Mammary epithelial cell (primary cell): ENCODE measurements at places on chromosomes 13 and 19.

- peak; percentile 48 for DNase-seq
Measured at GRCh38 chr13:75458696-75459422, 23.1 kb downstream of the TBC1D4 start.

- DNase-seq, result no peak
Measured at GRCh38 chr13:37295071-37295470, 189.6 kb upstream of the CSNK1A1L start.

- peak; percentile 40 for DNase-seq
Measured at GRCh38 chr19:16778796-16779411, 50.3 kb upstream of the SIN3B start.

- DNase-seq, result no peak
Measured at GRCh38 chr13:47133011-47133445, 236.2 kb upstream of the HTR2A start.

GRCh38 chr13:19984430-19985218, 26.1 kb downstream of the ZMYM2 start:
- peak; percentile 7 for DNase-seq

GRCh38 chr13:95880331-95880730, 172.9 kb downstream of the UGGT2 start:
- no peak for DNase-seq

DNA sequence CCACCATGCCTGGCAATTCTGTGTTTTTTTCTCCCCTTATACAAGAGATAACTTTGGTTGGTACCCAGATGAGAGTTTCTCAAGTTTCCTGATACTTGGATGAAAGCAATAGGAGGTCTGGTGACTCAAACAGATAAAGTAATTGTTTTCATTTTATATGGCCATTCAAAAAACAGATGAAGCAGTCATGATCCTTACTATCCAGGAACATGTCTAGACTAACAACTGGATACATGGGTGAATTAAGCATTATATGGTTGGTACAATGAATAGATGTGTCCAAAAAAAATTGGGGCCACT, 8.5 kb downstream of the ZNF430 start:
- DNase-seq, result peak; percentile 12

GRCh38 chr19:16078759-16079707, 2.7 kb downstream of the TPM4 start:
- DNase-seq, result peak; percentile 94

GRCh38 chr19:45763691-45764294, 5.3 kb downstream of the SIX5 start:
- no peak for DNase-seq

DNA sequence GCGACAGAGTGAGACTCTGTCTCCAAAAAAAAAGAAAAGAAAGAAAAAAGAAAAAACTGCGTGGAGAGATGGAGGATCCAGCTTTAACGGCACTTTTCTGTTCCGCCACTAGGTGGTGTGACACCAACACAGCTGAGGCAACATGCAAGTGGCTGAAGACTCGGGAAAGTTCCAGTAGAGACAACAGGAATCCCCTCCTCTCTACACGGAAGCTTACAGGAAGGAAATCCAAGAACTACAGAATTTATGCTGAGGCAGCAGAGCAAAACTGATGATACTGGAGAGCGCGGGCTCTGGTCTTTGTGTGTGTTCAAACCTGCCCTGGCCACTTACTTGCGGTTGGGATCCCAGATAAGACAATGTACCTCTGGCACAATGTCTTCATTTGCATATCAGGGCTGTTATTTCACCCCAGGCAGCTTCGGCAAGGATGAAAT, 9.9 kb downstream of the RANBP3 start:
- peak; percentile 67 for DNase-seq

- DNase-seq, result peak; percentile 34
Measured at GRCh38 chr13:26971990-26972887, 199.4 kb downstream of the USP12 start.

DNA sequence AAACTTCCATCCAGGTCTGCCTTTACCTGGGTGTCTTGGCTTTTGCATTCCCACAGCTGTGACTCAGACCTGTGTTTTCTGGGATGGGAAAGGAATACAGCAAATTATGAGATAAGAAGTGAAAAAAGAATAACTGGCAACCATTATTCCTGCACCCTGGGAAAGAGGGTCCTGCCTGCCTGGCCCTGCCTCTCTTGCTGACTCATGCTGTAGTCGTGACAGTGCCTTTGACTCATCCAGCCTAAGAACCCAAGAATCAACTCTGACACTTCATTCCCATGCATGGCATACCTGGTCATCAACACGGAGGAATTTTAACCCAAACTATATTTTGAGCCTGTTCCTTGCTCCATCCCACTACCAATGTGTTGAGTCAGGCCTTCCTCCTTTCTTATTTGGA, 185.4 kb upstream of the SERP2 start:
- DNase-seq, result peak; percentile 94

DNA sequence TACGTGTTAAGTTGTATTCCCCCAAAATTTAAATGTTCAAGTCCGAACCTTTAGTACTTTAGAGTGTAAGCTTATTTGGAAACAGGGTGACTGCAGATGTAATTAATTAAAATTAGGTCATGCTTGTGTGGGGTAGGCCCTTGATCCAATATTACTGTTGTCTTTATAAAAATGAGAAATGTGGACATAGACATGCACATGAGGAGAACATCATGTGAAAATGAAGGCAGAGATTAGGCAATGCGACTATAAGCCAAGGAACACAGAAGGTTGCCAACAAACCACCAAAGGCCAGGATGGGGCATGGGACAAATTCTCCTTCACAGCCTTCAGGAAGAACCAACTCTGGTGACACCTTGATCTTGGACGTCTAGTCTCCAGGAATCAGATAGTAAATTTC, 1698.4 kb upstream of the SLC10A2 start:
- no peak for DNase-seq

- DNase-seq, result no peak
Measured at GRCh38 chr13:88656751-88657150, 985.6 kb downstream of the SLITRK5 start.

DNA sequence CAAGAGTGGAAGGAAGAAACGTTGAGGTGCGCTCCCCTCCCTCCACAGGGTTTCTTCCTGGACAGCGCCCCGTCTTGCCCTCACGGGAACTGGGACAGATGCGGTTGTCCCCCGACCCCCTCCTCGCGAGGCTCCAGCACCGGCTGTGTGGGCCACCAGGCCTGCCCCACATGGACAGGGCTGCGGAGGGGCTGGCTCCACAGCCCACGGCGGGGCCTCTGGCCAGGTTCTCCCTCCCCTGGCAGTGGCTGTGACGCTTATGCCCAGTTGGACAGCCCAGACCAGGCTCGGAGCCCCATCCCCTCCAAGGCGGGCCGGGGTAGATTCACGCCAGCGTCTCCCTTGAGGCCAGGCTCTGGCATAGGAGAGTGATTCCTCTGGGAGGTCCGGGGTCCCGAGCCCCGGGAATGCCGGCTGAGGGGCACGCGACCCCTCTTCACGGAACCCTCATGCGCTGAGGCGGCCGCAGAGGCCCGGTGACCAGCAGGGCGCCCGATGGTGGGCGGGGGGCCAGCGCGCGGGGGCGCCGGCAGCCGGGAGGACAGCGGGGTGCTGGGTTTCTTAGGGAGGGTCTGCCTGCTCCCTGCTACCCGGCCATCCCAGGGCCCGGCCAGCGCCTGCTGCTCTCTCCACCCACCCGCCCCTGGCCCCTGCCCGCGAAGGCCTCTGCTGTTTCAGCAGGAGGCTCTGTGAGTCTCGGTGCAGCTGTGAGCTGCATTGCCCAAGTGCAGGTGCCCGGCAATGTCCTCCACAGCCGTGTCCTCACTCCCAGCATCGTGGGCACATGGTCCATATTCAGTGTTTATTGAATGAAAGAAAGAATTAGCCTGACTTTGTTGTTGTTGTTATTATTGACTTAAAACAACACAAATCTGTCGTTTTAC, 20.3 kb upstream of the GAS6 start:
- no peak for DNase-seq

GRCh38 chr13:80633251-80633650, 292.3 kb upstream of the SPRY2 start:
- DNase-seq, result no peak

- no peak for DNase-seq
Measured at GRCh38 chr19:8342316-8342683, 762 bp downstream of the KANK3 start.

DNA sequence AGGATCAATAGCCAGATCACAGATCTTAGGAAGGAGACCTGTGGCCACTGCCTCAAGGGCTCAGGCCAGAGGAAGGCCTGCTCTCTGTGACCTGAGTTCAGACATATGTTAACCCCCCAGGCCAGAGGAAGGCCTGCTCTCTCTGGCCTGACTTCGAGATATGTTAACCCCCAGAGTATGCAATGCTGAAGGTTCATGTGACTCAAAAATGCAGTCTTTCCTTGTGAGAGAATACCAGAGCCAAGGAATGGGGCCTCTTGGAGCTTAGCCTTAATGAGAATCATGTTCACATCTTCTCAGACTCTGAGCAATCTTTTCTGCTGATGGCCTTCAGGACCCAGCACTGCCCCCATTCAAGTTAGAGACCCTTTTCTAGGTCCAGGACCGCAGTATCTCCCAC, 36.7 kb downstream of the MBNL2 start:
- DNase-seq, result no peak
